ENCODE measurements at places on chromosomes 2 and 18. TPM values are rescaled to one million over a fixed set of nuclear protein-coding genes. Genes with fewer than 3 reads are reported as not detected.

The PARD3B gene
- total RNA-seq: 11.3 TPM

The MAIP1 gene
- 19.3 TPM for total RNA-seq

The LIMS2 gene
- total RNA-seq: 5.1 TPM

The SERPINB11 gene
- not detected for total RNA-seq

The GPR39 gene
- total RNA-seq: not detected

The MOCOS gene
- total RNA-seq: 0.54 TPM

The PLCD4 gene
- total RNA-seq: 1.3 TPM

The REG3A gene
- total RNA-seq: not detected

The MAB21L4 gene
- not detected for total RNA-seq

The CPO gene
- total RNA-seq: not detected

The LCT gene
- total RNA-seq: under 0.01 TPM

The SOCS6 gene
- 26.8 TPM for total RNA-seq

The SERPINB4 gene
- total RNA-seq: not detected

The NFE2L2 gene
- total RNA-seq: 47.2 TPM
